ENCODE measurements at places on chromosomes 4 and X. TPM values are rescaled to one million over a fixed set of nuclear protein-coding genes. Genes with fewer than 3 reads are reported as not detected.

GRCh38 chr4:181119186-181119585, 1124.0 kb upstream of the TENM3 start:
- no peak for DNase-seq

The RAB39B gene
- 7.3 TPM for total RNA-seq

- no peak for DNase-seq
Observed at GRCh38 chr4:37726666-37727065, 40.5 kb upstream of the RELL1 start.

The IL21 gene
- total RNA-seq = not detected

- DNase-seq = no peak
Observed at GRCh38 chrX:71067712-71068043, 456 bp downstream of the SNX12 start.

Data from neural crest cell (in vitro differentiated cells).